Mesothelial cell of epicardium (in vitro differentiated cells): ENCODE measurements at places on chromosomes 6 and 20.

DNA sequence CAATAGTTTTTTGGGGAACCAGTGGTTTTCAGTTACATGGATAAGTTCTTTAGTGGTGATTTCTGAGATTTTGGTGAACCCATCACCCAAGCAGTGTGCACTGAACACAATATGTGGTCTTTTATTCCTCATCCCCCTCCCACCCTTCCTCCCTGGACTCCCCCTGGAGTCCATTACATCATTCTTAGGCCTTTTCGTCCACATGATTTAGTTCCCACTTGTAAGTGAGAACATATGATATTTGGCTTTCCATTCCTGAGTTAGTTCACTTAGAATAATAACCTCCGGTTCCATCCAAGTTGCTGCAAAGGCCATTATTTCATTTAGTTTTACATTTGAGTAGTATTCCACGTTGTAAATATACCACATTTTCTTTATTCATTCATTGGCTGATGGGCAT lies 28.3 kb downstream of the RPP40 start:
- DNase-seq: no peak

DNA sequence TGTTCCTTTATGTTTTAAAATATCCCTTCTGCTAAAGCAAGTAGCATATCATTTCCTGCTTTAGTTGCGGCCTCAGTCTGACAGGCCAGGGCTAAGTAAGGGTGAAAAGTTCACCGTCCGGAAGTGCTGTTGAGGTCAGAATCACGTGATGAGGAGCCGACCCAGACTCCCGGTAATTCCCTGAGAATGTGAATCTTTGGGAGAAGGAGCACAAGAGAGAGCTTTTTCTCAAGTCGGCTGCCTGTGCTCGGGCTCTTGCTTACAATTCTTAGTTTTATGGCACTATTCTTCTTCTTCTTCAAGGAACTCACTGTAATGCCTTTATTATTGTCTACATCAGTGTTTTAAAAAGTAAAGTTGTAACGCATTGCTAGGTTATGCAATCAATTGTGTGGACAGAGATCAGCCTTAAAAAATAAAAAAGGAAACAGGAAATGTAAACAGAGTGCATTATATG lies 309.3 kb downstream of the PRL start:
- peak; percentile 29 for DNase-seq

DNA sequence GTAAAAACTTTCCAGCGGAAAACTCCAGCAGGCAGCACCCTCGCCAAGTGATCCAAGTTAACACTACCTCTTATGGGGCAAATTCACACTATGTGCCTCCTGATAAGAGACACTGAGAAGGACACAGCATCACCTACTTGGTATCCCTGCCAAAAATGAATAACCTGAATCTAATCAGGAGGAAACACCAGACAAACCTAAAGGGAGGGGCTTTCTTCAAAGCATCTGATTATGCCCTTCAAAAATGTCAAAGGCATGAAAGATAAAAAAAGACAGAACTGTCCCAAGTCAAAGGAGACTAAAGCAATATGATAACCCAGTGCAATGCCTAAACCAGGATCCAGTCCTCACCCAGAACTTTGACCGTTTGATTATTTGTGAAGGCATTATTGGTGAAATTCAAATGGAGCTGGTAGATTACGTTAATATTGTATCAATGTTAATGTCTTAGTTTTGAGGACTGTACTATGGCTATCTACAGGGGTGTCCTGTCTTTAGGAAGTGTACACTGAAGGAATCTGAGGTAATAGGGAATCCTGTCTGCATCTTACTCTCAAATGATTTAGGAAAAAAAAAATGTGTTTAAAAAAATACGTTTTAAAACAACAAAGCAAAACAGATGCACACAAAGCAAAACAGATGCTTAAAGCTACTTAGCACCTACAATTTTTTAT lies 8.3 kb downstream of the TBC1D7 start:
- no peak for DNase-seq

DNA sequence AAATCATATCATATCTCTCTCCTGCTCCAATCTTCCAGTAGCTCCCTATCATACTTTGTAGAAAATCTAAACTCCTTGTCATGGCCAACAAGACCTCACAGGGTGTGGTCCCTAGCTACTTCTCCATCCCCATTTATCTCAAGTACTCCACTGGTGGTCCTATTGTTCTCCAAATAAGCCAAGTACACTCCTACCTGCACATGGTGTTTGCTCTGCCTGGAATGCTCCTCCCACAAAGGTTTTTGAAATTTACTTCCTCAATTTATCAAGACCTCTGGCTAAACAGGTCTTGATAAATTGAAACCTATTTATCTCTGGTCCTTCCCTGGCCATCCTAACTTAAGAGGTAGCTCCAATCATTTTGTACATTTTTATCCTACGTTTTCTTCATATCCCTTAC lies 12.1 kb downstream of the TMX4 start:
- DNase-seq: no peak
